GM12878 (cell line): ENCODE measurements at places on chromosomes 7 and 10. TPM values are rescaled to one million over a fixed set of nuclear protein-coding genes. Genes with fewer than 3 reads are reported as not detected.

DNA sequence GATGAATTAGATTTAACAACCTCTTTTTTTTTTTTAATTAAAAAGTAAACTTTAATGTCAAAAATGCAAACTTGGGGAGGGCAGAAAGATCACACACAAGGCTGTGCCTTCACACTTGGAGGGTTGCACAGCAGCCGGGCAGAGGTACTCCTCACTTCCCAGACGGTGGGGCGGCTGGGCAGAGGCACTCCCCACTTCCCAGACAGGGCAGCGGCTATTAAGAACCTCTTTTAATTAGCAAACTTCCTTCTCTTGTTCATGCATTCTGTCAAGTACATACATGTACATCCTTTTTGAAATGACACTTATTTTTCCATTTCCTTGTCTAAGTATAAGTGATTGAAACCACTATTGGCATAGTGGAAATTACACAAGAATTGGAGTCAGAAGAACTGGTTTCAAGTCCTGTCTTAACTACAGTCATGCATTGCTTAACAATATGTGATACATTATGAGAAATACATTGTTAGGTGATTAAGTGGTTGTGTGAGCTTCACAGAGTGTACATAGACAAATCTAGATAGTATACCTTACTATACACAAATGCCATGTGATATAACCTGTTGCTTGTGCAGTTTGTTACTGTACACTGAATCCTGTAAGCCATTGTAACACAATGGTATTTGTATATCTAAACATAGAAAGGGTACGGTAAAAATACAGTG lies 26.5 kb downstream of the BTRC start:
- H3K4me3 ChIP-seq: no peak overlapping the region
- H3K36me3 ChIP-seq: no peaks in the 10 kb centered on the region
- DNase-seq: no peak
- H3K27ac ChIP-seq: no peak overlapping the region
- no peaks in the 10 kb centered on the region for H3K4me1 ChIP-seq
- H3K27me3 ChIP-seq: no peaks in the 10 kb centered on the region

DNA sequence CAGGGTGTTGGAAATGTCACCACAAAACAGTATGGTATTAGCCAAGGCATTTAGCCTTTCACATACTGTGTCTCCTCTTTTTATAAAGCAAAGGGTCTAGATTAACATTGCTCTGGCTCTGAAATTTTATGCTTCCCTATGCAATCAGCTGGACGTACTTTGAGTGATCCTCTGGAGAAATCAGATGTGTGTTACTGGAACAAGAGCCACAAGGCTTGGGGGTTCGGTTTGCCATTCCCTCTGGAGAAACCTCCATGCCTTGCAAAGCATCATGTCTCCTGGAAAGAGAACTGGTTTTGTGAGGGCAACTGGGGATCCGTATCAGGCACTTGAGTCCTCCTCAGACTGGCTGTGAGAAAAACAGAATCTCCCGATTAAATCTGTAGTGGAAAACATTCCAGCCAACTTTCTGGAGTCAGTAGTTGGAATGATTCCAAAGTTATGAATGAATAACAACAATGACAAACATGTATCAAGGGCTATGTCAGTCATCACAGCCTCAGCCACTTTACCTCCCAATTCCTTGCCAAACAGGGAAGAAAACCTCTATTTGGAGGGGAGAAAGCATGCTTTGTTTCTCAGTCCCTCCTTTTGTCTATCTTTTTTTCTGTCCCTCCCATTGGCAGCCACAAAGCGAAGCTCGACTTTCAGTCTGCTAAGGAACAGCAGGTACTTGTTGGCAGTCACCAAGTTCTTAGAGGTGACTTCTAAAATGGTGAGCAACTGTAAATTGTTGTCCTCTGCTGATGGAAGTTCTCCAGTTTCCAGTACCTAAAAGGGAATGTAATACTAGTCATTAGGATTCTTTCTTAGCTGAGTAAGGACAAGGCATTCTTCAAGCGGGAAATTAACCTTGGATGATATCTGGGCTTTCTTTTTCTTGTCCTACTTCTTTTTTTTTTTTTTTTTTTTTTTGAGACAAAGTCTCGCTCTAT lies 864.8 kb upstream of the AUTS2 start:
- H3K27me3 ChIP-seq: no peaks in the 10 kb centered on the region
- no peaks in the 10 kb centered on the region for H3K36me3 ChIP-seq
- H3K4me1 ChIP-seq: no peaks in the 10 kb centered on the region
- DNase-seq: no peak
- H3K27ac ChIP-seq: no peak overlapping the region

DNA sequence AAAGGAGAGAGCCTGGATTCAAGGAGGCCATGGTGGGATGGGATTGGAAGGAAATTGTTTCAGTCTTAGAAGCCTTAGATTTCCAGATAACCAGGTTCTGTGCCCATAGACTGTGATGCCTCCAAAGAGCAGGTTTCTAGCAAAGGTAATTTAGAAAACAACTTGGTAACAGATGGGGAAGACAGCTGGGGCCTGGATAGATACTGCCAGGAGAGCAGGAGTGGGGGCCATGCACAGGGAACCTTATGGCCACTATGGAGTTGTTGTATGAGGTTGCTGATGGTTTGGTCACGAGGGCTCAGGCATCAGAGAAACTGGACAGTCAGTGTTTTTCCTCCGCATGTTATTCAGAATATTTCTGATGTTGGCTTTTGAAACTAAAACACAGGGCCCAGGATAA lies 901.9 kb downstream of the LRMDA start:
- no peaks in the 10 kb centered on the region for H3K27me3 ChIP-seq
- H3K4me3 ChIP-seq: no peak overlapping the region
- H3K4me1 ChIP-seq: no peaks in the 10 kb centered on the region
- H3K27ac ChIP-seq: no peak overlapping the region

DNA sequence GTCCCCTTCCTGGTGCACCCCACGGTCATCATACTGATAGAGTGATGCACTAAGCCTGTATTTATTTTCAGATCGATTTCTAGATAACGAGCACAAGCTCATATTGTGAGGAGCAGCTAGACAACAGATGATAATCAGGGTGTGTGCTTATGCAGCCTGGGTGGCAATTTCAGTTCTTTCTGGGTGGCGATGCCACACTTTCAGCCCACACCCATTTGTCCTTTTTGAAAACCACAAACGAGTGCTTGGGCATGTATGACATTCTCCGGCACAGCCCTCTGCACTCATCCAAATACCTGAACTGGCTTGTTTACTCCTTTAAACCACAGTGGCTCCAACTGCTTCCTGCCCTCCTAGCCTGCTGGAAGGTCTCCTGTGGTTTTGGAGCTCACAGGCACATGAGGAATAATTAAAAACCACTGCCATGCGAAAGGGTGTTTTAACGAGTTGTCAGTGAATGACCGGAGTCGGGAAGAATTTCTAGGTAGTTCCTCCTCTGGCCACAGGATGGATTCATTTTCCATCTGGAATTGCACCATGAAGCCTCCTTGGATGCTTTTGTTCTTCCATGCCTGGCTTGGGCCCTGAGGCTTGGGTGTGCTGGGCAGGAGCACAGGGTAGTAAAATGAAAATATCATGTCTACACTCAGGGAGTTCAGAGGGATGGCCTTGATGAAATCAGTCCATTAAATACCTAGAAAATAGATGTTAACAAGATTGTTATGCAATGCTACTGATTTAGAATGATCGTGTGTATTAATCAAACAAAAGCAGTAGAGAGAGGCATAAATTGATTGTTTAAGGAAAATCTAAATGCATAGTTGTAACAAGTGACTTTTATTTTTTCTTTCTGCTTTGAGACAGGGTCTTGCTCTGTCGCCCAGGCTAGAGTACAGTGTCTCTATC lies 52.4 kb upstream of the ITGB1 start:
- DNase-seq: no peak
- H3K4me1 ChIP-seq: 0 out of 2 replicates have a peak, but pooled peaks cover 3% of the 10 kb centered on the region
- H3K36me3 ChIP-seq: no peaks in the 10 kb centered on the region
- no peak overlapping the region for H3K4me3 ChIP-seq
- no peak overlapping the region for H3K27ac ChIP-seq

- H3K4me1 ChIP-seq: no peaks in the 10 kb centered on the region
- no peak for DNase-seq
- no peak overlapping the region for H3K4me3 ChIP-seq
- H3K27ac ChIP-seq: no peak overlapping the region
Measured at GRCh38 chr7:119905495-119905894, 367.5 kb upstream of the KCND2 start.

GRCh38 chr7:159075563-159076238 lies 69.0 kb downstream of the VIPR2 start:
- H3K36me3 ChIP-seq: no peaks in the 10 kb centered on the region
- H3K4me1 ChIP-seq: peaks cover 4% of the 10 kb centered on the region; the same call in 1 of the 2 replicates
- no peak for DNase-seq
- no peak overlapping the region for H3K4me3 ChIP-seq
- H3K27me3 ChIP-seq: no peaks in the 10 kb centered on the region

GRCh38 chr7:96824686-96825085 lies 115.0 kb upstream of the SEM1 start:
- H3K27me3 ChIP-seq: no peaks in the 10 kb centered on the region
- no peak for DNase-seq
- H3K4me1 ChIP-seq: no peaks in the 10 kb centered on the region
- no peak overlapping the region for H3K27ac ChIP-seq
- no peaks in the 10 kb centered on the region for H3K36me3 ChIP-seq

DNA sequence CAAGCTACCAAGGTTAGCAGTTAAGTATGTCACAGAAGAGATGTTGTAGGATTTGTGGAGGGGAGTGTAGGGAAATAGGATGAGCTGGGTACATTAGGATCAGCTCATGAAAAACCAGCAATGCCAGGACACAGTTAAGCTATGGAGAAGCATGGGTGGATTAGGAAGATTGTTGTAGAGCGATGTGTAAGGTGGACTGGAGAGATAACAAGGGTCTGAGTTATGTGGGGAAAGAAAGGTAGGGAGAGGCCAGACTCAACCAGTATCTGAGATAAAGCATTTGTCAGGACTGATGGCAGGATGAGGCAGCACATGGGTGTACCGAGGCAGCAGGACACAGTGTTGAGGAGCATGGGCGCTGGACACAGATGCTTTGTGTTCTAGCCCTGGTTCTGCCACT lies 85.4 kb upstream of the PRR15 start:
- no peaks in the 10 kb centered on the region for H3K36me3 ChIP-seq
- no peak for DNase-seq
- no peak overlapping the region for H3K4me3 ChIP-seq
- H3K27me3 ChIP-seq: no peaks in the 10 kb centered on the region
- no peak overlapping the region for H3K27ac ChIP-seq
- H3K4me1 ChIP-seq: no peaks in the 10 kb centered on the region

DNA sequence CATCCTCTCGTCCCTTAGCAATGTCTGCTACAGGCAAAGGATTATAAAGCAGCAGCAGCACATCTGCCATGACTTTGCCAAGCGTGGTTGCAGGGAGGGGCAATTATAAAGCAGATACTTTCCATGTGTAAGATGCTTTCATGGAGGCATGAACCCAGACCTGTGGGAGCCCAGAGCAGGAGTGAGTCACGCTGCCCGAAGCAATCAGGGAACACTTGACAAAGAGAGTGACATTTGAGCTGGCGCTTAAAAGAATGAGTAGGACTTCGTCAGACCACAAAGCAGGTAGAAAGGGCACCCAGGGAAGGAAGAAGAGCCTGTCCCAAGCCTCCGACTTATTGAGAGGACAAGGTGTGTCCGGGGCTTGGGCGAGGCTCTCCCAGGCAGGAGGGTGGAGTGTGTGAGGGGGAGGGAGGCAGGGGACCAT lies 147.2 kb downstream of the MYOF start:
- no peak overlapping the region for H3K27ac ChIP-seq
- H3K27me3 ChIP-seq: peaks cover 2% of the 10 kb centered on the region; the same call in 1 of the 2 replicates
- DNase-seq: no peak

- no peaks in the 10 kb centered on the region for H3K4me1 ChIP-seq
- H3K36me3 ChIP-seq: no peaks in the 10 kb centered on the region
- DNase-seq: no peak
- no peak overlapping the region for H3K27ac ChIP-seq
Measured at GRCh38 chr7:157553256-157553655, 216.5 kb downstream of the DNAJB6 start.

DNA sequence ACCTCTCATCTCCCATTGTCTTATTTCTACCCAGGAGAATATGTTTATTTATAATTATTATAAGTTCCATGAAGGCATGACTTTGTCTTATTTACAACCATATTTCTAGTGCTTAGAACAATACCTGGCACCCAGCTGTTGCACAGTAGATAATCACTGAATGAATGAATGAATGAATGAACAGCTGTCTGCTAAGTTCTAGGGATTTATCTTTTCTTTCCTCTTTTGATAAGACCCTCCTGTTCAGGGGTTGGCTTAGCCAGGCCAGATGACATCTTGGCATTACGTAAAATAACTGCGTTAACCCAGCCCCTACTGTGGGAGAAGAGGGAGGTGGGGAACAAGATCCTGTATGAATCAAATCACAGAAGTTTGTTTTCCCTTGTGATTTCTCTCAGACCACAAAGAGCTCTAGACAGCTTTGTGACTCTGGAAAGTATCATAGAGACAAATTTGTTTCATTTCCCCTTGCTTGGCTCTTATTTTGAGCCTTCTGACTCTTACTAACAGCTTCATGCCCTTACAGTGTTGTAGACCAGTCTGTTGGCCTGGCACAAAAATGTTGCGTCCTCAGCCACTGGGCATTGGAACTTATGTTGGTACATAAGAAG lies 8.4 kb downstream of the ZNF862 start:
- no peaks in the 10 kb centered on the region for H3K27me3 ChIP-seq
- 0 out of 2 replicates have a peak overlapping the region, but pooled peaks have one; percentile 13 for H3K27ac ChIP-seq
- no peaks in the 10 kb centered on the region for H3K36me3 ChIP-seq
- DNase-seq: peak; percentile 38
- peaks cover 11% of the 10 kb centered on the region for H3K4me1 ChIP-seq

- no peak overlapping the region for H3K27ac ChIP-seq
- no peak for DNase-seq
- H3K4me1 ChIP-seq: no peaks in the 10 kb centered on the region
- no peak overlapping the region for H3K4me3 ChIP-seq
Measured at GRCh38 chr10:35768011-35768410, 125.9 kb upstream of the FZD8 start.

DNA sequence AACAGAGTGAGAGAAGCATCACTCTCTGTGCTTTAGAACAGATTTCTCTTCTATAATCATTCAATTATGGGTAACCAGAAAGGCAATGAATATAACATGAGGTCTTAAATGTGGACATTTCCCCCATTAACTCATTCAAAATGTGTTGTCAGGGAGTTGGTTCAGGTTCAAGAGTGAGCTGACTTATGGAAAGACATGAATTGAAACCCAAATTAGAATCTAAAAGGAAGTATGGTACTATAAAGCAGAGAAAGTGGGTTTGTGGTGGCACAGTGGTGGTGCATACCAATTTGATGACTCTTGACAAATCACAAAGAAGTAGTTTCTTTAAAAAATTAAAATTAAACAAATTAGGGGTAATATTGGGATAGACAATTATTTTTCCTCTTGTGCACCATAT lies 114.6 kb upstream of the MEOX2 start:
- no peak overlapping the region for H3K27ac ChIP-seq
- DNase-seq: no peak
- H3K4me1 ChIP-seq: no peaks in the 10 kb centered on the region

- no peak overlapping the region for H3K4me3 ChIP-seq
- no peaks in the 10 kb centered on the region for H3K36me3 ChIP-seq
Measured at GRCh38 chr10:34762603-34763299, 52.3 kb downstream of the PARD3 start.

Gene VWC2
- total RNA-seq: not detected in 2 replicates

Gene MRC1
- 0.19 and 0.21 TPM in 2 replicates for total RNA-seq

Gene WDFY4
- total RNA-seq: 132 and 136 TPM in 2 replicates

Gene TMEM72
- total RNA-seq: not detected in 2 replicates

Gene SEMA4G
- 0.19 and 0.23 TPM in 2 replicates for total RNA-seq
